ENCODE measurements at places on chromosomes 2 and 18. TPM values are rescaled to one million over a fixed set of nuclear protein-coding genes. Genes with fewer than 3 reads are reported as not detected.

The GCG gene
- total RNA-seq = 0.31 TPM

- no peak overlapping the region for H3K4me3 ChIP-seq
- H3K4me1 ChIP-seq = no peaks in the 10 kb centered on the region
- no peaks in the 10 kb centered on the region for H3K36me3 ChIP-seq
- no peaks in the 10 kb centered on the region for H3K27me3 ChIP-seq
Measured at GRCh38 chr2:14776216-14776615, 143.7 kb downstream of the LRATD1 start.

The GAREM2 gene
- 12.4 TPM for total RNA-seq

GRCh38 chr2:102112692-102113665, 29.6 kb upstream of the IL1R1 start:
- H3K27me3 ChIP-seq = no peaks in the 10 kb centered on the region
- DNase-seq = no peak

DNA sequence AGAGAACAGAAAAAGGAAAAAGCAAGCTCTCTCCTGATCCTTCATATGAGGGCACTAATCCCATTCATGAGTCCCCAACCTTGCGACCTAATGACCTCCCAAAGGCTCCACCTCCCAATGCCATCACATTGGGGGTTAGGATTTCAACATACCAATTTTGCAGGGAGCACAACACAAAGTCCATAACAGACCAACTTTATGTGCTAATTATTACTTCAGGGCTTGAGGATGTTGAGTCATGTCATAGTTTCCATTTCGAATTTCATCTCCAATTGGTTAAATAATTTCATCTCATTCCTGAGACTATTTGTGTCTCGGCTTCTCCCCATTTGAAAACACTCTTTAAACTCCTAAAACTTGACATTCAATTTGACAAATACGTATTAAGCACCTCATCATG, 69.9 kb upstream of the KLF7 start:
- H3K4me3 ChIP-seq = no peak overlapping the region
- H3K27me3 ChIP-seq = no peaks in the 10 kb centered on the region
- H3K36me3 ChIP-seq = no peaks in the 10 kb centered on the region
- DNase-seq = no peak
- no peaks in the 10 kb centered on the region for H3K4me1 ChIP-seq

- H3K27ac ChIP-seq = no peak overlapping the region
- no peak overlapping the region for H3K4me3 ChIP-seq
- no peaks in the 10 kb centered on the region for H3K27me3 ChIP-seq
- H3K4me1 ChIP-seq = peaks cover 27% of the 10 kb centered on the region
- H3K36me3 ChIP-seq = peaks cover 3% of the 10 kb centered on the region
- DNase-seq = no peak
Measured at GRCh38 chr2:46704041-46704440, 211.6 kb downstream of the MCFD2 start.

DNA sequence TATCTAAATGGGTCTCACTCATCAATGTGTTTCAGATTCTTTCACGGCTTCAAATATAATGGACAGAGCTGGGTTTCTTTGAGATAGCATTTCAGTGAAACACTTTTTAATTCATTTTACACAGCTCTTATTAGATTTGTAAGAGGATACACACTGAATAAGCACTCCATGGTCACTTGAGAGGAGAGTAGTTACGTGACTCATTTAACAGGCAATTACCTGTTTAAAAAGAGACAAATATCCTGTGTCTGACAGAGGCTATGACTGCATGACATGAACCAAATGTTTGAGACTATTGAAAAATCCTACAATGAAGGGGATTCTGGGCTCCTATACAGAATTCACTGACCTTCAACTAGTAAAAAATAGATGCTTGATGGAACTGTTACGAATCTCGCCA, 786.9 kb downstream of the EPHA4 start:
- H3K4me1 ChIP-seq = no peaks in the 10 kb centered on the region
- no peaks in the 10 kb centered on the region for H3K27me3 ChIP-seq
- DNase-seq = no peak
- H3K27ac ChIP-seq = no peak overlapping the region

- H3K27ac ChIP-seq = no peak overlapping the region
- H3K36me3 ChIP-seq = no peaks in the 10 kb centered on the region
- DNase-seq = no peak
- no peaks in the 10 kb centered on the region for H3K4me1 ChIP-seq
- H3K4me3 ChIP-seq = no peak overlapping the region
Measured at GRCh38 chr2:29518010-29518409, 402.8 kb downstream of the CLIP4 start.

DNA sequence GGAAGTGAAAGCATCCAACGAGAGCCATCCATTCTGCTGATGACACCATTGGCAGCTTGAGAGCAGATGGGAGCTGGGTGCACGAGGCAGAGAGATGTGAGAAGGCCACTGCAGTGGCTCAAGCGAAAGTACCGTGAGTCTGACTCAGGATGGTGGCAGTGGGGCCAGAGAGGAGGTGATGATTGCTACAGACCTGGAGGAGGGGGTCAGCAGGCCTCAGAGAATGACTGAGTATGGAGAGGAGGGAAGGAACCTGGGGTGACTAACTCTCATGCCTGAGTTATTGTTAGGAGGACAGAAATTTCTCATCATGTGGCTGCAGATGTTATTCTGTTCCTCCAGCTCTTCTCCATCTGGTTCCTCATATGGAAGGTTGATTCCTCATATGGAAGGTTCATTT, 8.8 kb upstream of the ZBTB7C start:
- H3K27ac ChIP-seq = no peak overlapping the region
- no peak overlapping the region for H3K4me3 ChIP-seq
- H3K4me1 ChIP-seq = no peaks in the 10 kb centered on the region
- peaks cover 2% of the 10 kb centered on the region for H3K27me3 ChIP-seq
- H3K36me3 ChIP-seq = no peaks in the 10 kb centered on the region
